Iris pigment epithelial cell (primary cell): ENCODE measurements at places on chromosomes 12 and 14.

GRCh38 chr12:39372929-39373328 lies 70.0 kb downstream of the KIF21A start:
- DNase-seq: peak; percentile 47

DNA sequence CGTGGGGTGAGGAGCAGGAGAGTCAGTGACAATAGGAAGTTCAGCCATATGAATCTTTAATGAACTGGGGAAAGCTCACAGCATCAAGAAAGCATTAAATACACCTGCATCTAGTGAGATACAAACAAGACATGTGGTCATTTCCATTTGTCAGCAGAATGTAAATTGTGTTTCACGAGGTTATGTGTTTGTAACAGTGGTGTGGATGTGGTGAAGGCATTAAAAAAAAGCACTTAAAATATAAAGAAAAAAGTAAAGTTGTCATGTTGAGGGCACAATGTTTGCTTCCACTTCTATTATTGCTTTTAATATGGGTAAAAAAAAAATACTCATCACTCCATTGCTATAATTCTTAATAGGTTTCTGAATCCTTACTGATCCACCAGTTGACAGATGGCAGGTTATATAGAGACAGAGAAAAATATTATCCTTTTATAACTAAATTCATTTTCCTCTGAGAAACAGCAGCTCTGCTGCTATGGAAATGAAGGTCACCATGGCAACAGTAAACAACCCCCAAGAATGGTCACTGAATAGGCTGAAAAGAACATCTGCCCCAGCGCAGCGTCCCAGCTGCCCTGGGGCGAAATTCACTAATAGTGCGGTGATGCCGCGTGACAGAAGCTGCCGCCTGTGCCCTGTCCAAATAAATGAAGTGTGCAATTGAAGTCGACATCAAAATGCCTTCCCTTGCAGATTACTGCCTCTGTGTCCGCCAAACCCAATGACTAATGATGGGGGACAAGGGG lies 226.1 kb downstream of the FOXN3 start:
- DNase-seq: no peak

- DNase-seq: peak; percentile 12
Observed at GRCh38 chr12:83082690-83083276, 396.1 kb downstream of the TMTC2 start.

- peak; percentile 62 for DNase-seq
Observed at GRCh38 chr14:21106176-21106497, 5.3 kb downstream of the TMEM253 start.

GRCh38 chr12:12247584-12247983 lies 19.3 kb downstream of the LRP6 start:
- DNase-seq: no peak

DNA sequence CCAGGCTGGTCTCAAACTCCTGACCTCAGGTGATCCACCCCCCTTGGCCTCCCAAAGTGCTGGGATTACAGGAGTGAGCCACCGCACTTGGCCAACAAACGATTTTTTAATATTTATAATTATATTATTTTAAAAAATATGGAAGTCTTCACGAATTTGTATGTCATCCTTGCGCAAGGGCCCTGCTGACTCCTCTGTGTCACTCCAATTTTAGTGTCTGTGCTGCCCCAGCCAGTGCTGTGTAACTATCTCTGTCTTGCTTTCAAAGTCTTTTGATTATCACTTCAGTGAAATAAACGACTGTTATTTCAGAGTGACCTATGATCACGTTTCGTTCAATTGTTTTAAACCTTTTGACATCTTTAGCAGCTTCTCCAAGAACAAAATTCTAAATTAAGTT lies 13.1 kb upstream of the MMP17 start:
- DNase-seq: no peak
